ENCODE measurements at places on chromosomes 12 and 14.

- peak; percentile 20 for DNase-seq
These were observed 11.2 kb upstream of the MAP1LC3B2 start for GRCh38 chr12:116547955-116548501.

DNA sequence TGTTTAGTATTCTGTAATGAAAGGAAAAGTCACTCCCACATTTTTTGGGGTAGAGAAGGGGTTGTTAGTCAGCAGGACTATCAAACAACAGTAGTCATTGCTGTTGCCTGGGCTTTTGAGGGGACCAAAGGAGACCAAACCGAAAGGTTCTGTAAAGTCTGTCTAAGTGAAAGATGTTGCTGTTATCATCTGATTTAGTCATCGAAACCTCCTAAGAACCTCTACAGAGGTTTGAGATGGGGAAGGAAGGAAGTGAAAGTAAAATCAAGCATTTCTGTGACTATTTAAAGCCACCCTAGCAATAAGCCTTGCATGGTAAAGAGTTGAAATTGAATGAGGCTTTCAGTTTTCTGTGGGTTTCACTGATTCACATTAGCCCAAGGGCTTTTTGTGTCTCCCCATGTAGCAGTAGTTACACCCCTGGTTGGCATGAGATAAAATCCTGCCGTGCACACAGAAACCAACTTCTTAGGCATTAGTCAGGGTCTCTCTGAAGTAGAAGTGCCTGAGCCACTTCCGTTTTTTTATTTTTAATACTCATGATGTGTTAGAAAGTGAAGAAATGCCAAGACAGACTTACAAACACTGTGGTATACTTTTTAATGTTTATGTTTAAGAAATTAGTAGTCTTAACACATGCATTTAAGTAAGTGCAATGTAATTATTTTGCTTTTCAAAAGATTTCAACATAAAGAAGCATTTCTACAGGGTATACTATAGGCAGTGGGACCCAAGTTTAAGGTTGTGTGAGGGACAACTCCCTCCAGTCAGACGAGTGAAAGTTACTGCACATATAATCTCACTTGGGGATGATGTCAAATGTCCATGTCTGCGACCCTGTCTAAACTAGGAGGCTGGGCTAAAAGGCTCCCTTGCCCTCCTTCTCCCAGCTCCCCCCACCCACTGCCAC, 50.4 kb downstream of the DYRK2 start:
- no peak for DNase-seq

DNA sequence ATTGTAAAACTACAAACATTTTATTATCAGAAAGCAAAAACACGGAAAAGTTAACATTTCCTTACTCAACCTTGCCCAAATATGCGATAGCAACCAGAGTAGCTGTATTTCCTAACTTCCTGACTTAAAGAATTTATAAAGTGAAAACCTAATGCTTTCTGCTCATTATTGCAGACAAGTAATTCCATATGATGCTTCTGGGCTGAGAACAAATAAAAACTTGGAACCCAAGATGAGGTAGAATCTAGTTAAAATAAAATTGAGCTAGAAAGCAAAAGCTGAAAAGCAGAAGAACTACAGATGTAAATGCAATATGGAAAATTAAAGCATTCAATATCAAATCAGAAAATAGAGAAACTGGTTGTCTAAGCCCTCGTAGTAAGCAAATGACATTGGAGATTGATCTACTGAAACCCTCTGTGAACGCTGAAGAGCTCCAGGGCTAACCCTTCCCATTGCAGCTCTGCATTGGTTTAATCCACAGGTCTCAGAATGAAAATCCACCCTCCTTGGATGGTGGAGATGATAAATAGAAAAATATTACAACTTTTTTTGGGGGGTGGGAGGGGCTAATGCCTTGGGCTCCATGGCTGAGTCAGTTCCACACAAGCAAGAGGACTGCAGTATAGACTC, 40.7 kb downstream of the CORO1C start:
- no peak for DNase-seq

DNA sequence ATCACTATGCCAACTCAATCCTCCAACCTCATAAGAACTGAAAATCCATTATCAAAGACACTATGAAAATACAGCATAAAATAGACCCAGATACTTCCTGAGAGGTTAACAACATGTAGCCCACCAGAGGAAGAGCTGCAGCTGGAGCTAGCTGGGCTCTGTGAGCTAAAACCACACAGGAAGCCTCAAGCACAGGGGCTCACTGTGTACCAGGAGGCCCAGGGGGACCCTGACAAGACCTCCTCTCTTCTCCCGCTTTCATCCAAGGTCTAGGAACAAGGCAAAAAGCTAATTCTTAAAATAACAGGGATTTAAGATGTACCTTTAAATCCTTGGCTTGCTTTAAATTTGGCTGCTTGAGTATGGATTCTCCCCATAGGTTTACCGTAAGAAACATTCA, 53.6 kb downstream of the EIF2S3B start:
- DNase-seq: no peak

- DNase-seq: no peak
These were observed 420.8 kb downstream of the CCDC91 start for GRCh38 chr12:28611115-28611435.

DNA sequence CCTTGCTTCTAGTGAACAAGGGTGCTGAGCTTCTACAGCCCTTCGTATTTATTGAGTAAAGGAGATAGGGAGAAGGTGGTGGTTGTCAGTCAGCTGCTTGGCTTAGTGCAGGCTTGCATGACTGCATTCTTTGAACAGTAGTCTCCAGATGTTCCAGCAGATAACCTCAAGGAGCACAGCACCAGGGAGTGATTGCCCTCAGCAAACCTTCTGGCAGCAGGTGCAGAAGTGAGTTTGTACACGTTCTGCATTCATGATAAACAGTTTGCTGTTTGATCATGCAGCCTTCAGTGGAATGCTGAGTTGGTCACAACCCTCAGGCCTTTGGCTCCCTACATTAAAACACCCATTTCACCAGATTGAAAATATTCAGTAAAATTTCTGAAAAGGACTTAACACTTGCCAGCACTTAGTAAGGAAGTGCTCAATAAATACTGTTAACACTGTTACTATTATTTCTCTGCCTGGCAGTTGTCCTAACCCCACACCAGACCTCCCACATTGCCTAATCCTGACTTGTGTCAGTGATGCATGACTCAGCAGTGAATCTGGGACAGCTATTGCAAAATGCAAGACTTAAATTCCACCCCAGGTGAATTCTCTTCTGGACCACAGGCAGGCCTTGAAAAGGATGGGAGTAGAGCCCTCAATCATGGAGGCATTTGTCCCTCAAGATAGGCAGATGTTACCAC, 18.9 kb upstream of the CARMIL3 start:
- no peak for DNase-seq

DNA sequence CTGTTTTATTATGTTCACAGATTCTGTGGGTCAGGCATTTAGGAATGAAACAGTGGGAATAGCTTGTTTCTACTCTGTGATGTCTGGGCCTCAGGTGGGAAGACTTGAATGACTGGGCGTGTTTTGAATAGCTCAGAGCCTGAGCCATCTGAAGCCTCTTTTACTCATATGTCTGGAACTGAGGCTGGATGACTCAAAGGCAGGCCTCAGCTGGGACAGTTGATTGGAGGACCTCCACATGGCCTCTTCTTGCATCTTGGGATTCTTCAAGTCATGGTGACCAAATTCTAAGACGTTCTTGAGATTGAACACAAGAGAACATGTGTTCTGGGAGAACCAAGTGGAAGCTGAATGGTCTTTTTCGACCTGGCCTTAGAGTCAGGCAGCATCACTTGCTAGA, 45.8 kb upstream of the TBX3 start:
- no peak for DNase-seq

- DNase-seq: no peak
These were observed 311.4 kb downstream of the BCL11B start for GRCh38 chr14:98960617-98961013.

Data from HTR-8/SVneo (cell line).